CD4-positive, alpha-beta T cell treated with Interleukin-17A for 4 hours (primary cell): ENCODE measurements at places on chromosomes 13 and 19.

GRCh38 chr13:24725379-24725778 lies 38.6 kb upstream of the RNF17 start:
- DNase-seq, result no peak

DNA sequence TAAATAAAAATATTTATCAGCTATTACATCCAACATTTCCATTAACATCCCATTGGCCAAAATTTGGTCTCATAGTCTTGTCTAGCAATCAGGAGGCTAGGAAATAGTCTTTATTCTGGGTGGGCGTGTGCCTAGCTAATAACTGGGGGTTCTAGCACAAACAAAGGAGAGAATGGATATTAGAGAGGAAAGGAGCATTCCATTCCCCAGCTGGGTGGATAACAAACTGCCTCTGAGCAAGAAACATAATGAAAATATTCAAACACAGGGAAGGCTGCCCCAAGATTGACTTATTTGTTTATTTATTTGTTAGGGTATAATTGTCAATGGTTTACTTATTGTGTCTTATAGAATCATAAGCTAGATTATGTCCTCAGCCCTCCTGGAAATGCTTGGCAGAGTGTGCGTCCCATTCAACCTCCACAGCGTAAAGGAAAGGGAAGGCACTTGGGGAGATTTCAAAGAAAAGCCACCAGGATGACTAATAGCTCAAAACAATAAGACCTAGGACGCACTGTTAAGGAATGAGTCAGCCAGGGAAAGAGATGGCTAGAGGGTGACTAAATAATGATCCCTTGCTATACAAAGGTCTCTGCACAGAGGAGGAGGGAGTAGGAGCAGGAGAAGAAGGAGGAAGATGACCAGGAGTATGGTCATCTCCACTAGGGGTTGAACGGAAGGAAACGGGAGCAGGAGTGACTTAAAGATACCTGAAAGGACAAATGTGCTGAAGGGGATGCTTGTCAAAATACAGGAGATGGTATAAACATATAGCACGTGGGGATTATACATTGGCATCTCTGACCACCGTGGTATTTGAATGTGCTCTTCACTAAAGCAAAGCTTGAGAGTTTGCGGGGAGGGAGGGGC lies 23.5 kb upstream of the USP12 start:
- no peak for DNase-seq

DNA sequence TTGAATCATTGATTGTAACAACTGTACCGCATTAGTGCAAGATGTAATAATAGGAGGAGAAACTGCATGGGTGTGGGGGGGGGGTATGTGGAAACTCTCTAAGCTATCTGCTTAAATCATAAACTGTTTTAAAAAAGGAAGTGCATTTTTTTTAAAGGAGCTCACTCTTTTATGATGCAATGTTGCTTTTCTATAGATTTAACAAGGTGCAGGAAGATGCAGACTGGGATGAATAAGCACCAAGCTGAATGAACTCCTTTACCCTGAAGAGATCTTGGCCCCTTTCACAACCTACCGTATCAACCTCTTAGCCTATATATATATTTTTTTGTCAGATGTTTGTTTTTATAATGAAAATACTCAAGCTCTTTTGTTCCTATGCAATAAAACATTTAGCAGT lies 95.9 kb downstream of the AKAP11 start:
- DNase-seq, result no peak

- DNase-seq, result no peak
These were observed 98.0 kb upstream of the DIAPH3 start for GRCh38 chr13:60261432-60262351.

- DNase-seq, result no peak
These were observed 886.2 kb downstream of the UQCRFS1 start for GRCh38 chr19:28326746-28327145.

DNA sequence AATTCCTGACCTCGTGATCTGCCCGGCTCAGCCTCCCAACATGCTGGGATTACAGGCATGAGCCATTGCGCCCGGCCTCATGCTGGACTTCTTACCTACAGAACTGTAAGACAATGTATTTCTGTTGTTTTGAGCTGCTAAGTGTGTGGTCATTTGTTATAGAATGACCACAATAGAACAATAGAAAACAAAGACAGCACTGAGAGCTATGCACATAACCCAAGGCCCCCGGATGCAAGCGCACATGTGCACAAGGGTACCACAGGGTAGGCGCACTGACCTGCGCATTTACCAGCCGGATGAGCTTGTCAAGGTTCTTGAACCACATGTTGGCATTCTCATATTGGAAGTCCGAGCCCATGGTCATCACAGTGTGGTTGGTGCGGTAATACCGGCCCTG lies 5.6 kb downstream of the MAN2B1 start:
- no peak for DNase-seq

- DNase-seq, result peak; percentile 17
These were observed 766 bp downstream of the CEBPG start for GRCh38 chr19:33374236-33374714.

DNA sequence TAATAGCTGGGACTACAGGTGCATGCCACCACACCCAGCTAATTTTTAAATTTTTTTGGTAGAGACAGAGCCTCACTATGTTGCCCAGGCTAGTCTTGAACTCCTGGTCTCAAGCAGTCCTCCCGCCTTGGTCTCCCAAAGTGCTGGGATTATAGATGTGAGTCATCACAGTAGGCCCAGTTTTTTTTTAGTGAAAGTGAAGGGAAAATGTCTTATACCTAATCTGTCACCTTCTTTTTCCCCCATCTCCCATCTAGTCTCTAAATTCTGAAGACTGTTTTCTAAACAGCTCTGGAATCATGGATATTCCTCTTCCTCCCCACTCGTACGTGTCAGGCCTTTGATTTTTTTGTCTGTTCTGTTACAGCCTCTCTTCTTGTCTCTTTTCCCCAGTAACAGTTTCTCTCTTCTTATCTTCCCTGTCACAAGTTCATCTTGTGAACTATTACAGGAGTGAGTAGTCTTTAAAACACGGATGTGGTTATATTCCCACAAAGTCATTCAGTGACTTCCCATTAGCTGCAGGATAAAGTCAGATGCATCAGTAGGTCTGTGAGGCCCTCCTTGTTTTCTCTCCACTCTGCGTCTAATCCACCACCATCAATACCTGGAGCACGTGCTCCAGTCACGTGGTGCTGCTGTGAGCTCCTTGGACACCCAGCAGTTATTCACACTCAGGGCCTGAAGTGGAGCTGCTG lies 2.9 kb downstream of the CDC16 start:
- no peak for DNase-seq

- no peak for DNase-seq
These were observed 8.8 kb downstream of the SPPL2B start for GRCh38 chr19:2337329-2337707.

DNA sequence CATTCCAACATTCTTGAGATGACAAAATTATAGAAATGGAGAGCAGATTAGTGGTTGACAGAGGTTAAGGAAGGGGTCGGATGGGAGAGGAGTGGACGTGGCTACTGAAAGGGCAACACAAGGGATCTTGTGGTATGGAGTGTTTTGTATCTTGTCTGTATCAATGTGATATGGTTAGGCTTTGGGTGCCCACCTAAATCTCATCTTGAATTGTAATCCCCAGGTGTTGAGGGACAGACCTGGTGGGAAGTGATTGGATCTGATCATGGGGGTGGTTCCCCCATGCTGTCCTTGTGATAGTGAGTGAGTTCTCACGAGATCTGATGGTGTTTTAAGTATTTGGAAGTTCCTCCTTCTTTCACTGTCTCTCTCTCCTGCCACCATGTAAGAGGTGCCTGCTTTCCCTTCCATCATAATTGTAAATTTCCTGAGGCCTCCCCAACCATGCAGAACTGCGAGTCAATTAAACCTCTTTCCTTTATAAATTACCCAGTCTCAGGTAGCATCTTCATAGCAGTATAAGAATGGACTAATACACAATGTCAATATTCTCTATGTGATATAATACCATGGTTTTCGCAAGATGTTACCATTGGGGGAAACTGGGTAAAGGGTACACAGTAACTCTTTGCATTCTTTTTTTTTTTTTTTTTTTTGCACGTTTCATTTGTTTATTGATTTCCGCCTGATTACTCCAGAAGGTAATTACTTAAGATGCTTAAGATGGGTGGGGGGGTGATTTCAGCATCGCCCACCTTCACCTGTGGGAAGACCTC lies 4.9 kb upstream of the IFNL4 start:
- DNase-seq, result no peak

GRCh38 chr13:61466280-61466679 lies 50.6 kb upstream of the PCDH20 start:
- no peak for DNase-seq

DNA sequence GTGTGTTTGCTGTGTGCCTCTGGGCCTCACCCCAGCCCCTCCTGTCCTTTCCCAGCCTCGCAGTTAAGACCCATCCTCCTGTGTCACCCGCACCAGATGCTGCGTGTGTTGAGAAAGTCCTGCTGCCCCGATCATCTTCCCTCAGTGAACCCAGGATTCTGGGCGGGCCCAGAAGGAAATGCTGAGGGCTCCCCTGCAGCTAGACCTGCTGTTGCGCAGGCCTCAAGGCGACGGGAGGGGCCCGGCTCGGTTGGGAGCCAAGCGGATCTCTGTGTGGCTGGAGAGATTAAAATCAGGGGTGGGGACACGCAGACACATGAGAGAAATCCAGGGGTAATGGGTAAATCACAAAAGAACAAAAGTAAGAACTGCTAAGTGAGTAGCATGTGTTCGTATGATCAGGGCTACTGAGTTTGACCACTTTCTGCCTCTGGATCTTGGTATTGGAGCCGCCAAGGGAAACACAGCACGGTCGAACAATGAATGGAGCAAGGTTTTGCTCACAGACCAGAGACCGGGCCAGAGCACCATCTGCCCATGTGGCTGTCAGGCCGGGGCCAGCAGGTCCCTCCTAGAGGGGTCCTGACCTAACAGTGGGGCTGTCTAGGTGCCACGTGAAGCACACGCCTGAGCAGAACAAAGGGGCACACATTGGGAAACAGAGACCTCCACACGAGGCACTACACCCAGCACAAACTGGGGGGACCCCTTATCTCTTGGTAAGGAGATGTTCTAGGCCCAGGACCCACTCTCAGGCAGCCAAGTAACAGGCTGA lies 7.1 kb downstream of the ZSCAN1 start:
- no peak for DNase-seq

- no peak for DNase-seq
These were observed 30.7 kb downstream of the HTR2A start for GRCh38 chr13:46866150-46866549.

- no peak for DNase-seq
These were observed 51.9 kb upstream of the PABPC3 start for GRCh38 chr13:25044071-25044470.

GRCh38 chr13:45788011-45788410 lies 63.5 kb downstream of the SIAH3 start:
- no peak for DNase-seq

DNA sequence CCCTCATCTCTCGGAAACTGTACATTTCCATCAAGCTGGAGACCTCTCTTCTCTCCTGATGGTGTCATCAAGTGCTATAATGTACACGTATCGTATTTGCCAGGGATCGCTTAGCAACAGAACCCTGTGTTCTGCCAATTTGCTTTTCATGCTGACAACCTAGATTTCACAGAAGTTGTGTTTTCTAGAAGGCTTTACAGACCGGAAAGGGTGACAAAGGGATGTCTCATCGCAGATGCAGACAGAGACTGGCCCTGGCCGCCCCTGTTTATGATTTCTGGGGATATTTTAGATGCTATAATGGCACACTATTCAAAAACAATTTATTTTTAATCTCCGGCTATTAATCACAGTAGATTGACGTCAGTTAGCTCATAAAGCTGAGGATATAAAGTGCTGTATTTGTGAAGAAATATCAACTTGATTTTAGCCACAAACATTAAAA lies 291.4 kb downstream of the IRS2 start:
- no peak for DNase-seq

DNA sequence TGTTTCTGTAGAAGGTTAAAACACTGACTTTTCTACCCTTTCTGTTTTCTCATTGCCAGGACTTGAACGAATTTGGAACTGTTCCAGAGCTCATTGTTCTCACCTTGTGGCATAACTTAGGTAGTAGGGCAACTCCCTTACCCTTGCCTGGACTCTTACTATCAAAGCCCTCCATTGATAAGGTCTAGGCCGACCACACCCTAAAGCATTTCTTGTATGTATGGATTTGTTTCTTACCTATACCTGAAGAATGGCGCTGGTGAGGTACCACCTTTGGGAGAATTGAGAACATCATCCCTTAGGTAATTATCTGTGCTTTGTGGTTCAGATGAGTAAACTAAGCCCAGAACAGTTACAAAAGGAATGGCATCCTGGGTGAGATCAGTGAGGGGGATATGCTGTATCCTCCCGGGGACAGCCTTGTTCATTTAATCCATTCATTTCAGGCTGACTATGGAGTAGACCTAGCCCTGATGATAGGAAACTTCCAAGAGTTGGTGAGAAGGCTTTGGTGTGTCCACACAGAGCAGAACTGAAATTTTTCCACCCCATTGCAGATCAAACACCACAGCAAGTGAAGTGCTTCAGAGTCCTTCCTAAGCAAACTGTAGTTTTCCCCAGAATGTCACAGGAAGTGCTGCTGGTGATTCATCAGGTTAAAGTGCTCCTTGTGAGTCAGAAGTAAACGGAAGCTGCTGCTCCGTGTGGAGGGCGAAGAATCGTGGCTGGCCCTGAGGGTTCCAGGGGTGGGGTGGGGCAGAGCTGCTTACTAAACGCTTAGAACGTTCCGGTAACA lies 113.0 kb downstream of the TEX26 start:
- peak; percentile 85 for DNase-seq

DNA sequence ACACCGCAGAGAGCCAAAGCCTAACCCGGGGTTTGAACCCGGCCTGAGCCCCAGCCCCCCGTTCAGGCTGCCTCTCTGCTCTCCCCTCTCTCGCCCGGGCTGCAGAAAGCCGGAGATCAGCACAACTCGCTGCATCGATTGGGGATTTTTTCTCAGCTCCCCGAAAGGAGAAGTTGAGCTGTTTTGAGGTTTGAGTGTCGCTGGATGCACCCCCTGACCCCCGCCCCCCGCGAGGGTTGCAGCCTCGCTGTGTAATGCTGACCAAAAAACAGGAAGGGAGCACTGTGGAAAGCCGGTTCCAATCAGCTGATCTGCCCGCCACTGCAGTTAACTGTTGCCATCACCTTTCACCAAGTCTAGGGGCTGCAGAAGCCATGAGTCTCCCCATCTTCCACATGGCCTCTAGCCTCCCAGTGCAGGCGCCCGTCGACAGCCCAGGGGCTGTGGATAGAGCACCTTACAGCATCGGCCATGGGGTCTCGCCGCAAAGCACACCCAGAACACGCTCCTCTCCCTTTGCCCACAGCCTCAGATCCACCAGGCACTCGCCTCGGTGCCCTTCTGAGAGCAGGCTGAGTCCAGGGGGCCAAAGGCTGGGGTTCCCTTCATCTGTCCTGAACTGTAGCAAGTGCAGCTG lies 34.5 kb downstream of the MYO9B start:
- DNase-seq, result peak; percentile 16

GRCh38 chr13:54162069-54162468 lies 1133.5 kb downstream of the OLFM4 start:
- no peak for DNase-seq

GRCh38 chr13:22944378-22944777 lies 236.4 kb upstream of the SGCG start:
- no peak for DNase-seq

DNA sequence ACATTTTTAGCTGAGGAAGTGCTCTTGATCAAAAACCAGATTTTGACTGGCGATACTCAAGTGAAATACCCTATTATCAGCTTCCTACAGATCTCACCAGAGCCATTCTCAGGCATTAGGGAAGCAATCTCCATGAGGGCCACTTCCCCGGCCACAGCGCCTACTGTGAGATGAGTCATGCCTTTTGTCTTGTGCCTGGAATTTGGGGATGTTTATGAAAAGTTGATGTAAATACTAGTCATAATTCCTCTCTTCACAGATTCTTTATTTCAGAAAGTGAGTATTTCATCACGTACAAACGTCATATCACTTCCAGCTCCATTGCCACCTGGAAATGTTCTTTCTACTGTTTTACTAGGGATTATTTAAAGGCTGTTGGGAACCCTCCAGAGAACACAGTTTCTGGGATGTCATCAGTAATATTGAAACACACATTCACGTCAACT lies 25.3 kb upstream of the SLC46A3 start:
- no peak for DNase-seq
